ELR (cell line): ENCODE measurements at places on chromosomes 13 and 19.

- DNase-seq: no peak
Observed at GRCh38 chr13:36054041-36054440, 77.1 kb downstream of the DCLK1 start.

- no peak for DNase-seq
Observed at GRCh38 chr13:112734696-112735547, 45.1 kb downstream of the ATP11A start.

- DNase-seq: no peak
Observed at GRCh38 chr13:49307365-49307764, 59.6 kb downstream of the CDADC1 start.

GRCh38 chr19:53015730-53016129 is 2.0 kb downstream of the ERVV-1 start:
- no peak for DNase-seq

GRCh38 chr19:3712663-3713611 is 4.8 kb downstream of the TJP3 start:
- DNase-seq: no peak

DNA sequence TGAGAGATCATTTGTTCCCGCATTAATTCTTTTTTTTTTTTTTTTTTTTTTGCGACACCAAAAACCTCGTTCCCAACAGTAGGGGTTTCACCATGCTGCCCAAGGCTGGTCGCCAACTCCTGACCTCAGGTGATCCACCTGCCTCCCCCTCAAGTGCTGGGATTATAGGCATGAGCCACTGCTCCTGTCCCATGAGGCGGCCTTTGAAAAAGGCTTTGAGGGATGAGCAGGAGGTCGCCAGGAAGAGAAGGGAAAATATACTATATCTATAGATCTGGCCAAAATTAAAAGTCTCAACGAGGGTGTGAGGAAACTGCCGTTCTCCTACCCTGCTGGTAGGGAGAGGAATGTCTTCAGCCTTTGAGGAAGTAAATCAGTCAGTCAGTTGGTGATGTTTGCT is 26.2 kb downstream of the ZNF473 start:
- no peak for DNase-seq

GRCh38 chr13:50990065-50990817 is 80.7 kb downstream of the RNASEH2B start:
- no peak for DNase-seq

DNA sequence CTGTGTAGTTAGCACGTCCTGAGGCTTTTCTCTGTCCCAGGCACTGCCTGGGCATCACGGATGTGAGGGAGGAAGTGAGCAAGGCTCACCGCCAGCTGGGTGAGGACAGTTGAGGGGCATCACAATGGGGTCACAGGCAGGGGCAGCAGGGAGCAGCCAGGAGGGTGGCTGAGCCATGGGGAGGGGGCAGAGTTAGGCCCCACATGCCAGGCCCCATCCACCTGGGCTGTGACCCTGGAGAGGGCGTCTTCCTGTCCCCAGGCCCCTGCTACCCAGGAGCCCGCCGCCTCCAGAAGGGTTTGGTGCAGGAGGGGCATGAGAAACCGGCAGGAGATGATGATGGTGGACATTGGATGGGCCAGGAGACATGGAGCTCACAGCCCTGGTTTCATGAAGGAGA is 56.8 kb upstream of the F7 start:
- DNase-seq: no peak

GRCh38 chr19:1105008-1105872 is 1.4 kb downstream of the GPX4 start:
- DNase-seq: peak; percentile 70

GRCh38 chr13:98032168-98032567 is 78.7 kb downstream of the IPO5 start:
- no peak for DNase-seq

GRCh38 chr19:10961073-10961860 is 437 bp downstream of the SMARCA4 start:
- DNase-seq: peak; percentile 55

- peak; percentile 72 for DNase-seq
Observed at GRCh38 chr19:48391100-48392005, at the start of gene KDELR1. KDELR1 (minus strand) TSS chr19:48391551; CDS start chr19:48391358, 193 bp downstream.

- DNase-seq: no peak
Observed at GRCh38 chr13:51719394-51719793, 84.6 kb downstream of the DHRS12 start.

DNA sequence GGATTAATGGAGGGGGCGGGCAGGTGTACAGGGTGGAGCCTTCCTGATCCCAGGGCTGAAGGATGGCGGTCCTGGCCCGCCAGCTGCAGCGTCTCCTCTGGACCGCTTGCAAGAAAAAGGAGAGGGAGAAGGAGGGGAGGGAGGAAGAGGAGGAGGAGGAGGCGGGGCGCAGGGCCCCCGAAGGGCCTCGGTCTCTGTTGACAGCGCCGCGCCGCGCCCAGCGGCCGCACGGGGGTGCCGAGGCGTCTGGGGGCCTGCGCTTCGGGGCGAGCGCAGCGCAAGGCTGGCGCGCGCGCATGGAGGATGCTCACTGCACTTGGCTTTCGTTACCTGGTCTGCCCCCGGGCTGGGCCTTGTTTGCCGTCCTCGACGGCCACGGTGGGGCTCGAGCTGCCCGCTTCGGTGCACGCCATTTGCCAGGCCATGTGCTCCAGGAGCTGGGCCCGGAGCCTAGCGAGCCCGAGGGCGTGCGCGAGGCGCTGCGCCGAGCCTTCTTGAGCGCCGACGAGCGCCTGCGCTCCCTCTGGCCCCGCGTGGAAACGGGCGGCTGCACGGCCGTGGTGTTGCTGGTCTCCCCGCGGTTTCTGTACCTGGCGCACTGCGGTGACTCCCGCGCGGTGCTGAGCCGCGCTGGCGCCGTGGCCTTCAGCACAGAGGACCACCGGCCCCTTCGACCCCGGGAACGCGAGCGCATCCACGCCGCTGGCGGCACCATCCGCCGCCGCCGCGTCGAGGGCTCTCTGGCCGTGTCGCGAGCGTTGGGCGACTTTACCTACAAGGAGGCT is at the start of gene PPM1N:
TSS of gene PPM1N (plus strand) at position 33 of the 785 bp plus-strand sequence. CDS start at position 63, 30 bp downstream.
- DNase-seq: peak; percentile 39

DNA sequence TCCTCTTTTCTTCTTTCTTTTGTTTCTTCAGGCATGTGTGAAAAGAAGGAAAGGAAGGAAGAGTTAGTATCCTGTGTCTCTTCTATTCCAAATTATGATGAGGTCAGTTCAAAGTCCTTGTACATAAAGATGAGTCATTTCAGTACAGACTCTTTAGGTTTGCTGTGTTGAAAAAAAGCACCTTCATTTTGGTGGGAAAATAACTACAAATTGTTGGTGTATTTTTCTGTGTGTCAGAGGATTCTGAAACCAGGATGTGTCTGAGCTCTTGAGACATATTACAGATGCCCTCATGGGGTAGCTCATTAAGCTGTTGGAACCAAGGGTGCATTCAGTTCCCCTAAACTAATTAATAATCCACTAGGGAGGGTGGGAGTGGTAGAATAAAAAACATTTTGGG is 5.8 kb upstream of the HSPH1 start:
- peak; percentile 52 for DNase-seq

DNA sequence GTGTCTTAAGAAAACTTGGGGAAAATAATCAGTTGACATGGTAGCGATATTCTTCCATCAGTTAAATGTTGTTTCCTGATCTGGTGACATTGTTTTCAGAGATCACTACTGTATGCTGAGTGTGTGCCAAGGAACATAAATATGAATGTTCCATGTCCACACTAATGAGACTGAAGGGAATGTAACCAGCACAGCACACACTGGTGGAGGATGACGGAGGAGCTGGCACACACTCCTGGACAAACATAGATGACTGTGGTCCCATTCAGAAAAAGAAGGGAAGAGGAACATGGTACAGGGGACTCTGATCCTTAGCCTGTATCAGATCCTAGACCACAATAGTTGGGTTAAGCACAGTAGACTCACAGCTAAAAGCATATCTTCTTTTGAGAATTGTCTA is 574.8 kb downstream of the MYO16 start:
- no peak for DNase-seq

GRCh38 chr13:97308735-97309429 is 86.7 kb downstream of the MBNL2 start:
- DNase-seq: peak; percentile 77

DNA sequence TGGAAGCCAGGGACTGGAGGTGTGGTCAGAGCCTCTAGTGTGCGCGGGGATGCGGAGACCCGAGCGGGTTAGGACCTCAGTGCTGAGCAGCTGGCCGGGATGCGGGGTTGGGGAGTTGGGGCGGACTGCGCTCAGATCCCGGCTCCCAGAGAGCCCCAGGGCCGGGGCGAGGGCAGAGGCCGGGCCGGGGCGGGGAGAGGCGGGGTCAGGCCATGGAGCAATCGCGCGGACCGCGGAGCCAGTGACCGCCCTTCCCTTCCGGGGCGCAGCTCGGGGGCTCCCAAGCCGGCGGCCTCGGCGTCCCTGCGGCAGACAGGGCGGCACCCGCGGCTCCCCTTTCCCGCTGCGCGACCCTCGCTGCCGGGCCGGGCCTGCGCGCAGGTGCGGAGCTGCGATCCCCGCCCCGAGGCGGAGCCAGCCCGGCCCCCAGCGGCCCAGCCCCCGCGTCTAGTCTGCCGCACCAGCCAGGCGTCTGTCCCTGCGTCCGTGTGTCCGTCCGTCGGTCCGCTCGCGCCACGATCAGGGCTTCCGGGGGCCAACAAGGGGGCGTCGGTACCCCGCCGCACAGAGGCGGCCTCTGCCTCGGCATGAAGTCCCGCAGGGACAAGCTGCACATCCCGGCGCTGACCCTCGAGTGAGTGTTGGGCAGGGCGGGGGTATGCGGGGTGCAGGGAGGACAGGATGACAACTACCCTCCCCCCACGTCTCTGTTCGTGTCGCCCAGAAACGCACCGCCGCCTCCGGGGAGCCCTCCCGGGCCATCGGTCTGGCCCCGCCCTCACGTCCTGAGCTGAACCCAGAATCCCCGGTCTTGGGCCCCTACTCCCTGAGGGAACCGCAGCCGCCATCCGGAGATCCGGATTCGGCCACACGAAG is 12.4 kb downstream of the MAST3 start:
- DNase-seq: peak; percentile 43

DNA sequence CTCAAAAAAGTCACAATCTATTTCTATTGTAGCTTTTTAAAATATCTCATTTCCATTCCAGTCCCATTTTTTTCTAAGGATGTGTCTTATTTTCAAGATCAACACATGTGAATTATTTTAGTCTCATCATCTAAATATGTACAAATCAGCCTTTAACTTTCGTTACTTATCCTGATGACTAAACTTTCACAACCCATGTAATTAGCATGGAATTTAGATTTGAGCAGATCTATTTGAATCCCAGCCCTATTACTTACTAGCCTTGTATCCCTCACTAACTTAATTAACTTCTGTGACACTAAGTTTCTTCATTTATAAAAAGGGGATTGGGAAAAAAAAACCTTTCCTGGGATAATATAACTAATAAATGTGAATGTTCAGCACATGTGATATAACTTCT is 81.1 kb downstream of the UFM1 start:
- DNase-seq: peak; percentile 11

DNA sequence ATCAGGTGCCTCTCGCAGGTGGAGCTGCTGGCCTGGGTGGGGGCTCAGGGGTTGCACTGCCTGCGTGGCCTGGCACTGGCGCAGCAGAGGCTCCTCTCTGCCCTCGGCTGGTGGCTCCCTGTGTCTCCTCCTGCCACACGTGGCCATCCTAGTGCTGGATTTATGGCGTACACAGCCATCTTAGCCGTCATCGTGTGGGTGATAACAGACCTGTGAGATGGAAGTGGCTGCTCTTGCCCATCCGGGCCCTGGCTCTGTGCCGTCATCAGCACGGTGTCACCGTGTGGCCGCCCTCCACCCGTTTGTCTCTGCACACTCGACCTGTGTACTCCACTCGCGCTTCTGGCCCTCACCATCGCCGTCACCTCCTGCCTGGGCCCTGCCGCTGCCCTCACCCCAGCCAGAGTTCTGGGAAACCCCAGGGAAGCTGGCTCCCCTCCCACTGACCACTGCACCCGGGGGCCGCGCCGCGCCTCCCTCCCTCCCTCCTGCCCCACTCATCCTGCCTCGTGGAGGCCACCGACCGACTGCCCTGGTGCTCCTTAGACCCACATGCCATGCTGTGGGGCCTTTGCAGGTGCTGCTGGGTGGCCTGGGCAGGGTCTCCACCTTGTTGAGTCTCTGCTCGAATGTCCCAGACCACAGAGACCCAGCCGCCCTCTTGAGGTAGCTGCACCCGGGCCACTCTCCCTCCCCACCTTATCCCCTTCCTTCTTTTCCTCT is 29.5 kb downstream of the TMEM255B start:
- no peak for DNase-seq

- DNase-seq: no peak
Observed at GRCh38 chr13:108267347-108267746, 2.2 kb upstream of the TNFSF13B start.

- no peak for DNase-seq
Observed at GRCh38 chr13:79011179-79011578, 352.2 kb upstream of the OBI1 start.

GRCh38 chr19:47675859-47676258 is 37.4 kb upstream of the EHD2 start:
- DNase-seq: no peak

GRCh38 chr19:10245189-10245939 is 6.7 kb upstream of the MRPL4 start:
- DNase-seq: no peak

GRCh38 chr13:26460648-26461047 is 96.8 kb upstream of the WASF3 start:
- DNase-seq: no peak

- DNase-seq: no peak
Observed at GRCh38 chr13:24861617-24862362, 97.8 kb downstream of the RNF17 start.

GRCh38 chr13:26465514-26465913 is 92.0 kb upstream of the WASF3 start:
- peak; percentile 15 for DNase-seq
